ENCODE measurements at places on chromosomes 13 and 19.

- no peak for DNase-seq
Observed at GRCh38 chr13:42153199-42154113, 105.0 kb downstream of the DGKH start.

DNA sequence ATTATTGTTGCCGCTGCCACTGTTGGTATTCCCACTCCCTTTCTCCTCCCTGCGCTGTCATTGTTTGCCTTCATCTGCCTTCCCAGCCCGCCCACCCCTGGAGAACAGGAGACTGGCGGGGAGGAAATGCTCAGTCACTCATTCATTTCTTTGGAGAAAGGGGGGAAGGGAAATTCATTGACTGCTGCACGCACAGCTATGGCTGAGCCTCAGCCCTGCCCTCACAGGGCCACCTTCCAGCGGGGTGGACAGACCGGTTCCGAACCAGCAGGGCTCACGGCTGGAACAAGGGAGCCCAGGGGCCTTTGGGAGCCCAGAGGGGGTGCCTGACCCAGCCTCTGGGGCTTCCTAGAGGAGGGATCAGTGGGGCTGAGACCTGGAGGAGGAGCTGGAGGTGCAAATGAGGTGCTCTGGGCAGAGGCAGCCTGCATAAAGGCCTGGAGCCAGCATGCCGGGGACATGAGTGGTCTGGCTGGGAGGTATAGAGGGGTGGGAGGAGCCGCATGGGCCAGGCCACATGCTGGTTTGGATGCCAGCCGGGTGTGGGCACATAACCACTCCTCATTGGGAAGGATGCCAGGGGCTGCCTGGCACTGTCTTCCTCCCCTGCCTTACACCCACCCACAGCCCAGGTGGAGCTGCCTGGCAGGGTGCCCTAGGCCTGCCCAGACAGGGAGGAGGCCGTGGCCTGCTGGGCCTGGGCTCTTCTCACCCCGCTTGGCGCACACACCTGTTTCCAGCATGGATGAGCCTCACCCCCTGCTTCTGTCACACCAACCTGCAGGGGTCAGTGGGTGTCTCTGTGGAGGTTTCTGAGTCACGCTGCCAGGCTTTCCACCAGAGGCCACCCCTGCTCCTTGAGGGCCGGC, 26.8 kb downstream of the PPP5C start:
- no peak for DNase-seq

- DNase-seq, result no peak
Observed at GRCh38 chr13:44031555-44031954, 151.9 kb downstream of the LACC1 start.

GRCh38 chr19:38172001-38172400, 52.0 kb downstream of the DPF1 start:
- DNase-seq, result no peak

DNA sequence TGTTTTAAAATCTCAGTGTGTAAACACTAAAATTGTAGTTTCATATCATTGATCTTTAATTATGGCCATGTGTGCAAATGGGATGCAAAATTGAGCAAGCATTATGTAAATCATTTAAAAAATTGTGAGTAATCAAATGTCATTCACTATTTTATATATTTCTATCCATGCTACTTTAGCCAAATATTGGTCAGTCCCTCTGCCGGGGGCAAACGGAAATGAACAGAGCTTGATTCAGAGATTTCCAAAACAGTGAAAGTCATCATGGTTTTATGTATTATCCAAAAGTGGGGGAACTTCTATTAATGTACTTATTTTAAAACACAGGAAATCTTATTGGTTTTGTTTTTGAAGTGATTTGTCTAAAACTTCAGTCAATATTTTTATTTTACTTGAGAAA, 219.1 kb downstream of the IRS2 start:
- DNase-seq, result no peak

- DNase-seq, result no peak
Observed at GRCh38 chr13:99312493-99312883, 5.3 kb upstream of the GPR183 start.

DNA sequence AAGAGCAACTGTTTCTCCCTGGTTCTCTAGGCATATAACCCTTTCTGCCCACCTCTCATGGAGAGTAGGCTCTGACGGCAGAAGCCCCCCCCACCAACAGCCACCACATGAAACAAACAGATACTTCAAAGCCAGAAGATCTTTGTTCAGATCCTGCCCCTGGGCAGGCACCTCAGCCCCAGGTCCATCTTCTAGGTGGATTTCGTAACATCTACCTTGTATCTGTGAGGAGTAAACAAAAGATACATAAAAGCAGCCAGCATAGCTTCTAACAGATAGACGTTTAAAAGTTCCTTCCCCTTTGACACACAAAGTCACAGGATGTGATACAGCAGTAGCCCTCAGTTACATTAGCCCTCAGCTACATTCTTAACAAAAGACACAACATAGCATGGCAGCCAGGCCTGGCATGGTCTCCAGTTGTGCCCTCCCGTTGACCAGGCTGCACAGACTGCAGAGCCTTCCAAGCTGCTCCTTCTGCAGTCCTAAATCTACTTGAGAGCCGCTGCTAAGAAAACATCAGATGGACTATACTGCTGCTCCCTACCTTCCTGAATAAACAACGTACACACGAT, 35.4 kb downstream of the BRD4 start:
- DNase-seq, result no peak

- no peak for DNase-seq
Observed at GRCh38 chr19:827710-828321, at the start of gene AZU1. Gene AZU1 (plus strand): TSS chr19:827837. CDS start chr19:827847, 10 bp downstream.

- DNase-seq, result no peak
Observed at GRCh38 chr19:9878511-9879196, 43.5 kb downstream of the PIN1 start.

DNA sequence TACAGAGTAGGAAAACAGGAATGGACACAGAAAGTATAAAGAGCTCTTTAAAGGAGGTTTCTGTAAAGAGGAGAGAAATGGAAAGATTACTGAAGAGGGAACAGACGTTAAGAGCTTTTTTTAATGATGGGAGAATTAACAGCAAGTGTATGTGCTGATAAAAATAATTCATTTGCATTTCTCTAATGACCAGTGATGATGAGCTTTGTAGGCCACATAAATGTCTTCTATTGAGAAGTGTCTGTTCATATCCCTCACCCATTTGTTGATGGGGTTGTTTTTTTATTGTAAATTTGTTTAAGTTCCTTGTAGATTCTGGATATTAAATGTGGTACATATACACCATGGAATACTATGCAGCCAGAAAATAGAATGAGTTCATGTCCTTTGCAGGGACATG, 40.0 kb downstream of the MYO16 start:
- no peak for DNase-seq

- no peak for DNase-seq
Observed at GRCh38 chr19:54152878-54153524, 6.5 kb downstream of the LENG1 start.

GRCh38 chr13:60000081-60000480, 163.6 kb downstream of the DIAPH3 start:
- DNase-seq, result no peak

DNA sequence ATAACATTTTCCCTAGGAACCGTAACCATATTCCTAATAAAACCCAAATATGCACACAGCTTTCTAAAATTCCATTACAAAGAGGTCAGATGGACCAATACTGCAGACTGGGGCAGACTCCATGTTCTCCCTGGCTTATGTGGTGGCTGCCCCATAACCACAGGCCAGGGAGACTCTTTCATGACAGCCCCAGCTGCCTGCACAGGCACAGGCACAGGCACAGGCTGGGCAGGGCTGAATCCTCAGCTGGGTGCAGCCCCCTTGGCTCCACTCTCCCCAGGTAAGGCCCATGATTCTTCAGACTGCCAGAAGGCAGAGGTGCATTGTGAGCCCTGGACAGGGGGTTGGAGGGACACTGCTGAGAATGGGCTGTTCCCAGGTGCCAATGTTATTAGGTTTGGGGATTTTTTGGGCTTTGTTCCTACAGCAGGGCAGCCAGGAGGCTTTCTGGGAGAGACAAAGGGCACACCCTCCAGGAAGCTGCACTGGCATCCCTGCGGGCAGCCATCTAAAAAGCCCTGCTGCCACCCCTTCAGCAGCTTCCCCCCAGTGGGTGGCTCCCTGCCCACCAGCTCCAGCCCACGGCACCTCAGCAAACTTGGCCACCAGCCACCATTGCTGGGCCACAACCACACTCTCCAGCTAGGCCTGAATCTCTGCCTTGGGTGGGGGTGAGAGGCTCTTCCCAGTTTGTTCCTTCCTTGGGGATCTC, 20.0 kb downstream of the DOCK9 start:
- no peak for DNase-seq

DNA sequence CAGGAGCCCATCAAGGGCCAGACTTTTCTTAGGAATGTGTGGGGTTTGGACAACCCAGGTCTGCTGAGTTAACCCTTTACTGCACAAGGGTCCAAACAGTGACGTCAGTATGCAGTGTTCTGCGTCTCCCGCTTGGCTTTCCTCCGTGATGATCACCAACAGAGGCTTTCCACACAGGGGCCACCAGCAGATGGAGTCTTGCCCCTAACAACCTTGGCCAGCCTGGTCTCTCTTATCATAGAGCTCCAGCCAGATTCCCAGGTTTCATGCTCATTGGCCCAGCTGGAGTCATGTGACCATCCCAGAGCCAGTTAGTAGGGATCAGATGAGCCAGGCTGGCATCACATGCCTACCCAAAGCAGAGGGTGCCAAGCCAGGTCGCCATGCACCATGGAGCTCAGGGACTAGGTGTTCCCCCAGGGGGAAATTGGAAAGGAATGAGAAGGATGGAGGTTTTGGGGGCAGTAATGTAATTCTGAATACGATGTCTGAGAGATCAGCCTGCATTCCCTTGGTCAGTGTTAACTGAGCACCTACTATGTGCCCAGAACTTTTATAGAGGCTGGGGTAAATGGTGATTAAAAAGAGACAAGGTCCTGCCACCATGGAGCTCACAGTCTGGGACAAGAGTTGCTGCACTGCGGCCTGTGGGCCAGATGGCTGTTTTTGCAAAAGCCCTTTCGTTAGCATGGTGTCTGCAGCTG, 61.2 kb downstream of the MYH14 start:
- no peak for DNase-seq

DNA sequence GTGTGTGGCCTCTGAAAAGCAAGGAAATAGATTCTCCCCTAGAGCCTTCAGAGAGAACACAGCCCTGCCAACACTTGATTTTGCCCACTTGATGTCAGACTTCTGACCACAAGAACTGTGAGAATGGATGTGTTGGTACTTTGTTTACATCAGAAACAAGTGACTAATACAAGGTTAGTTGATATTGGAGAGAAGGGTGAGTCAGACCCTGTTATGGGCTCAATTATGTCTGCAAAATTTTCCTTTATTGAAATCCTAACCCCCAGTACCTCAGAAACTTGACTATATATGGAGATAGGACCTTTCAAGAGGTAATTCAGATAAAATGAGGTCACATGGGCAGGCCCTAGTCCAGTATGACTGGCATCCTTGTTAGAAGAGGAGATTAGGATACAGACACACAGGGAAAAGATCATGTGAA, 226.7 kb downstream of the RFC3 start:
- no peak for DNase-seq

GRCh38 chr19:17847538-17848366, at the start of gene JAK3:
Gene JAK3 (minus strand): TSS chr19:17847982. CDS start chr19:17844417, 3,565 bp downstream.
- DNase-seq, result peak; percentile 86

DNA sequence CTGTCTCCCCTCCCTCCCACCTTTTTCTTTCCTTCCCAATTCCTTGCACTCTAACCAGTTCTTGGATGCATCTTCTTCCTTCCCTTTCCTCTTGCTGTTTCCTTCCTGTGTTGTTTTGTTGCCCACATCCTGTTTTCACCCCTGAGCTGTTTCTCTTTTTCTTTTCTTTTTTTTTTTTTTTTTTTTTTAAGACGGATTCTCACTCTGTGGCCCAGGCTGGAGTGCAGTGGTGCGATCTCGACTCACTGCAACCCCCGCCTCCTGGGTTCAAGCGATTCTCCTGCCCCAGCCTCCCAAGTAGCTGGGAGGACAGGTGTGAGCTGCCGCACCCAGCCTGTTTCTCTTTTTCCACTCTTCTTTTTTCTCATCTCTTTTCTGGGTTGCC, 6.9 kb downstream of the MYADM start:
- no peak for DNase-seq

GRCh38 chr19:5681391-5682106, 722 bp downstream of the HSD11B1L start:
- DNase-seq, result no peak

DNA sequence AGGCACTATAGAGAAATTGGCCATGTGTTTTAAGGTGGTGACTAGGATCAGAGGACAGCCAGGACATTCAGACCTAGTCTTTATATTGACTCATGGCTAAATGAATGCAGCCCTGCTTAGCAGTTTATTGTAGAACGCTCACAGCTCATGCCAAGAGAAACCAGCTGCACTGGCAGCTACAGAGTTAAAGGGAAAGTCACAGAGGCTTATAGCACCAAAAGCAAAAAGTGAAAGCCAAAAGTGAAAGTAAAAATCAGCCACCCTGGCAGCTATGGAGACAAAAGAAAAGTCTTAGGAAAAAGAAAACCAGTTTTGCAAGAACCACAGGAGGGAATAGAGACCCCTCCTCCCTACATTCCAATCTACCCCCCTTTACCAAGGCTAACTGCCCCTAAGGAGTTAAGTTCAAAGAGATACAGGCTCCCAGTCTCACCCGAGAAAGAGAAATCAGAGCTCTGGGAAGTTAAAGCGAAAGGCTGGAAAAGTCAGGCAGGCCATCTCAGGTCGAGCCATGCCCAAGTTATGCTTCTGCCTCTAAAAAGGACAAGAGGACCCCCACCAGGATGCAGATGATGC, 99.0 kb downstream of the ZNF429 start:
- no peak for DNase-seq

DNA sequence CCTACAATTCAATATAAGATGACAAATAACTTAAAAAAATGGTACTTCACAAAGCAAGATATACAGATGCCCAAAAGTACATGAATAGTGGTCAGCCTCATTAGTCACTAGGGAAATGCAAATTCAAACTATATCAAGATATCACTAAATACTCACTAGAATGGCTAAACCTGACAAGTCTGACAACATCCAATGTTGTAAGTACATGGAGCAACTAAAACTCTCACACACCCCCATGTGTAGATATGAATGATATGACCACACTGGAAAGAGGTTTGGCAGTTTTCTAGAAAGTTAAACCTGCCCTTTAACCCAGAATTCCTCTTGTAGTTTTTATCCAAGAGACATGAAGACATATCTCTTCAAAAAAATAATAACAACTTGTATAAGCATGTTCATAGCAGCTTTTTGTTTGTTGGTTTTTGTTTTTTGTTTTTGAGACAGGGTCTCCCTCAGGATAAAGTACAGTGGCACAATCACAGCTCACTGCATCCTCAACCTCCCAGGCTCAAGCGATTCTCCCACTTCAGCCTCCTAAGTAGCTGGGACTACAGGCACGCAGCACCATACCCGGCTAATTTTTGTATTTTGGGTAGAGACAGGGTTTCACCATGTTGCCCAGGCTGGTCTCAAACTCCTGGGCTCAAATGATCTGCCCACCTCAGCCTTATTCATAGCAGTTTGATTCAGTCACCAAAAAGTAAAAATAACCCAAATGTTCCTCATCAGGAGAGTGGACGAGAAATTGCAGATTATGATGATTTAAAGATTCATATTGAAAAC, 55.1 kb downstream of the RFX2 start:
- DNase-seq, result no peak

Measured in activated T-helper 9 cell treated with anti-CD3 and anti-CD28 coated beads, Interleukin-2, amount 50 U/mL, for 16 hours (primary cell).